ENCODE measurements at places on chromosomes 11 and 22.

DNA sequence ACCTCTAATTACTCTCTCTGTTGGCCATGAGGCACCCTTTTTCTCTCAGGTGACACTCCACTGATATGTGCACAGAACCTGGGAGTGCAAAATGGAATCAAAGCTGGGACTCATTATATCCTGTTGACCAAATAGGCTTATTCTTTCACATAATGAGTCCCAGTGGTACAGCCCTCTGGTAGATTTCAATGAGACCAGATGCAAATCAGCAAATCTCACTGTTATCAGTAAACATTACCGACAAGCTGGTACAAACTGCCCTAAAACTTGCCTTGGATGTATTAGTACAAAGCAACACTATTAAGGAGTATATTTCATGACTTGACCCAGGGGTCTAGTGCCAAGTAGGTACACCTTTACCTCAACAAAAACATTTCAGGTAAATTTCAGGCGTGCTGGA, 128.3 kb downstream of the DDX10 start:
- no peak for DNase-seq

DNA sequence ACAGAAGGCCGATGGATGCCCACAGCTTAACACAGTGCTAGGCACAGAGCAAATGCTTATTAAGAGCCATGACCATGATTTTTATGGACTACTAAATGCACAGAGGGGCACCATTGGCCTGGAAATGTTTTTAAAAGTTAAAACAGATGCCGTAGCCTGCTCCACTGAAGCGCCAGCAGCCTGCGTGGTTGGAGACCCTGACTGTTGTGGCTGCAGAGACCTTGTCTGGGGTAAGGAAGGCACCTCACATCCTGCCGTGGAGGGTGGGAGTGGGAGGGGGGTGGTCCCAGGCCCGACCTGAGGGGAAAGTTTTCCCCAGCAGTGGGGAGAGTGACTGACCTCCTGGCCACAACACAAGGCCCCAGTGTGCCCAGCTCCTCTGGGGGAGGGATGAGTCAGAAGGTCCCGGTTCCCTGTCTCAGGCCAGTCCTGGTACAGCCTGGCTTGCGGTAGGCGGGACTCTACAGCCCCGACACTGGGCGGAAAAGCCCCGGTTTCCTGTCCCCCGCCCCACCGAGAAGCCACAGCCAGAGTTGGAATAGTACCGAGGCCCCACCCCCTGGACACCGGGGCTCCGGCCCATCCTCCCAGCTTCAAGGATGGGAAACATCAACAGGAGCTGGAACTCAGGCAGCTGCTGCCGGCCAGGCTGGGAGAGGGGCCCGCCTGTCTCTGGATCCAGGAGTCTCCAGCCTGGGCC, 7.0 kb downstream of the CHST1 start:
- peak; percentile 72 for DNase-seq

- DNase-seq = no peak
Observed at GRCh38 chr11:115652094-115652493, 147.9 kb upstream of the CADM1 start.

- DNase-seq = no peak
Observed at GRCh38 chr11:37597776-37598175, 999.7 kb upstream of the RAG2 start.

GRCh38 chr11:128714881-128715280, 21.0 kb downstream of the FLI1 start:
- peak; percentile 86 for DNase-seq

DNA sequence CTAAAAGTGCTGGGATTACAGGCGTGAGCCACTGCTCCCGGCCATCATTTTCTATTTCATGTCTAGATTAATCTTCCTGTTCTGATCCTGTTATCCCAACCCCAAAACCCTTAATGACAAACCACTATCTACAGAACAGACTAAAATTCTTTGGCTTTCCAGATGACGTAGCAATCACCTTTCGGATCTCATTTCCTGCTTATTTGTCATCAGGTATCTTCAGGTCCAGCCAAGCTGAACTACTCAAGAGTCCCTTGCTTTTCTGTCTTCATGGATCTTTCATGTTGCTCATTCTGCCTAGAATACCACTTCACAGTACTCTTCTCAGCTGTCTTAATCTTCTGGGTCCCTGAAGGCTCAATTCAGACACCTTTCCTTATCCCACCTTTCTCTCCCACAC, 27.4 kb upstream of the IPO7 start:
- DNase-seq = no peak
